NCI-H510A (cell line): ENCODE measurements at places on chromosomes 16 and 17.

DNA sequence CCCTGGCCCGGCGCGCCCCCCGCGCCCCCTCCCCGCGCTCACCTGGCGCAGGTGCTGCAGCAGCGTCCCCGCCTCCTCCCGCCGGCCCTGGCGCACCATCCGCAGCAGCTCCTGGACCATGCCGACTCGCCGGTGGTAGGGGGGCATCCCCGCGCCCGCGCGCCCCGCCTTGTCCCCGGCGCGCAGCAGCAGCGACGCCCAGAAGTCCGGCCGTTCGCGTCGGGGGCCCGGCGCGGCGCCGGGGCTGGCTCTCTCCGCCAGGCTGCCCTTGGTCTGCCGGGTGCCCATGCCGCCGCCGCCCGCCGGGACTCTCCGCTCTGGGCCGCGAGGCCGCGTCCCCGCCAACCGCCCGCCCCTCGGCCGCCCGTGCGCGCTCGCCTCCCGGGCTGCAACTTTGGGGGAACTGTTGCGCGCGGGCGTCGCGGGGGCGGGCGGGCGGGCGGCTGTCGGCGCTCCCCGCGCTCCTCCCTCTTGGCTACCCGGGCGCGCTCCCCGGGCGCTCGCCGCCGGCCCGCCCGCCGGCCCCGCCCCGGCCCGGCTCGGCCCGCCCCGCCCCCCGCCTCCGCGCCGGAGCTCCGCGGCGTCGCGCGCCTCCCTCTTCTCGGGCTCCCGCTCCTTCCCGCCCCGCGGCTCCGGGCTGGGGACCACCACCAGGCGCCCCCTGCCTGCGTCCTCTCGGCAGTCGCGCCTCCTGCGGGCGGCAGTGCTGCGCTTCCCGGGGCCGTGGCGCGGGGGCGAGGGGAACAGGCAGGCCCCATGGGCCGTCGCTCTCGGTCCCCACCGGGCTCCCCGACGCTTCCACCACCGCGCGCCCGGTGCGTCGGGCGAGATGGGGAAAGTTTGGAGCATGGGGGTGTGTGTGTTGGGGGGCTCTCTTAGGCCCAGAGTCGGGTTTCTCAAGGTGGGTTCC lies at the start of gene LRRC75A:
TSS of gene LRRC75A (minus strand) at position 491 of the 910 bp plus-strand sequence. CDS start at position 288, 203 bp downstream.
- DNase-seq: no peak

DNA sequence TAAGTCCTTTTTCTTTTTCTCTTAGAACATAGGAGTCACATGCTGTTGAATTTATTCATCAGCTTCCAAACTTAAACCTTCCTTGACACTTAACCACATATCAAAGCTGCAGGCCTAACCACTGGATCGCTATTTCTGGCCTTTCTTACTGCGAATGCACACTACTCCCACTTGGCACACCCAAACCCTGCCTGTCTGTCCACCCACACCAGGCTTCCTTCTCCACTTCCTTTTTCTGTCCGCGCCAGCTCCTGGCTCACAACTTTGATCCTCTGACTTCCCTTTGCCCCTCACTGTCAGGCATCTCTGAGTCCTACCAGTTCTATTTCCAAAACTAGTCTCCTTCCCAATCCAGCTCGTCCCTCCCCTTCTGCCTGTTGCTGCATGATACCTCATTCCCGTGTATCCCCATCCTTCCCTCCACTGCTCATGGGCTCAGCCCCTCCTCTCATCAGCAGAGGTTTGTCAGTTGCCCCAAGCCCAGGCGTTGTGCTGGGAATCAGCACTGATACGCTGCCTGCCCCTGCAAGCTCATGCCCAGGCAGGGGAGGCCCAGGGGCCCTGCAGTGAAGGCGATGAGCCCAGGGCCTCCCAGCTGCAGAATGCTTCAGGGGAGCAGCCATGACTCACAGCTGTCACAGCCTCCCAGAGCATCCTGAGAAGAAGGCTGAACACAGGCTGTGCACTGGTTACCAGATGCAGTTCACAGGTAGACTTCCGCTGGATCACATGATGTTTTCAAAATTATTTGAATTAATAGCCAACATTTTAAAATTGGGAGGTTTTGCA lies 179.8 kb downstream of the KATNIP start:
- DNase-seq: no peak

DNA sequence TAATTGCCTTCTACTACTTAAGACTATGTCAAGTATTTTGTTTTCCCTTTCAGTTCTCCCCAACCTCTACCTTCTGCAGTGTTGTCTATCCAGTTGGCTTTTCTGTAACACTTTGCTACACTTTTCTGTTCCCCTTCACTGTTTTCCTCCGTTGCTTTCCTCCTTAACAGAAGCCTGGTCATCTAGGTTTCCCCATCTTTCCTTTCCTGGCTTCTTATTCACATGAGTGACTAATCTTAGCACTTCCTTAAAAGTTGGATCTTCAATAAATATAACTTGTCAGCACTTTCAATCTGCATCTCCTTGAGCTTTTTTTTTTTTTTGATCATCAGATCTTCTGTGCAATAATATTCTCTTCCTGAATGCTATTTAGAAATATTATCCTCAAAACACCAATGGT lies 2.8 kb upstream of the SLFN11 start:
- DNase-seq: no peak

DNA sequence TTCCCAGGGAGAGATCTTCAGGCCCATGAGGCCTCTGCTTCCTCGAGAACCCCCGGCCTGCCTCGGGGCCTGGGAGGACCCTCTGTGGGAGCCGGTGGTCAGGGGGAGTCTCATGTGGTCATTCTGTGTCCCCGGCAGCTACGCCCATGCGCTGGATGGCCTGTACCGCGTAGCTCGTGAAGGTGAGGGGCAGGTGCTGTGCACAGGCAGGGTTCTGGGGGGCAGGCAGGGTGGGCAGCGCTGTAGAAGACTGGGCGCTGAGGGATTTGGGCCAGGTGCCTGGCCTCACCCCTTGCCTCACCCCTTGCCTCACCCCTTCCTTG lies 4.6 kb downstream of the SLC25A10 start:
- no peak for DNase-seq

DNA sequence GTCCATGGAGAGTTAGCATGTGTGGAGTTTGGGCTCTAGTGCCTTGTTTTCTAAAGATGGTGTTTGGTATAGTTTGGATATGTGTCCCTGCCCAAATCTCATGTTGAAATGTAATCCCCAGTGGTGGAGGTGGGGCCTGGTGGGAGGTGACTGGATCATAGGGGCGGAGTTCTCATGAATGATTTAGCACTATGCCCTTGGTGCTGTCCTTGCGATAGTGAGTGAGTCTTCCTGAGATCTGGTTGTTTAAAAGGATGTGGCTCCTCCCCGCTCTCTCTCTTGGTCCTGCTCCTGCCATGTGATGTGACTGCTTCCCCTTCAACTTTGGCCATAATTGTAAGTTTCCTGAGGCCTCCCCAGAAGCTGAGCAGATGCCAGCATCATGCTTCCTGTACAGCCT lies 8.9 kb upstream of the ZNF19 start:
- DNase-seq: no peak

DNA sequence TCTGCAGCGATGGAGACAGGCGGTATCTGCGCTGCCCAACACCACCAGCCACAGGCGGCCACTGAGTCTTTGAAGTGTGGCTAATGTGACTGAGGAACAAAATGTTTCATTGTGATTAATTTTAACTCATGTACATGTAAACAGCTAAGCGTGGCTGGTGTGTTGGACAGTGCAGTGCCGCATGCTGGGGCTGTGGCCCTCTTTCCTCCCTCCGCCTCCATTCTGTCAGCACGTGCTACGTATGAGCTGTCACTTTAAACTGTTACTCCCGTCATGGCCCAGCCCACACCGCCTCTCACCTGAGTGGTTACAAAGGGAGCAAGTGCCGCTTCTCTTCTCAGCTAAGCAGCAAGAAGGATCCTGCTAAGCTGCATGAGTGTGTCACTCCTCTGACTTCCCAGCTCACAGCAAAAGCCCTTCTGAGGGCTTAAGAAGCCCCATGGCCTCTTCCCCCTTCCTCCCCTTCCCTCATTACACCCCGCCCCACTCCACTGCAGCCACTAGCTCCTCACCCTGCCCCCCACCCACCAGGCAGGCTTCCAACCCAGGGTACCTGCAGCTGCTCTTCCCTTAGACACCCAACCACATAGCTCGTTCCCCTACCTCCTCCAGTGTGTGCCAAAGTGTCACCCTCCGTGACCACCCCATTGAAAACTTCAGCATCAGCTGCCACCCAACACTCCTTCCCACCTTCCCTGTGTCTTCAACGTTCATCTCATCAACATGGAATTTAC lies 15.0 kb downstream of the HASPIN start:
- no peak for DNase-seq

GRCh38 chr17:65457183-65457582 lies 104.3 kb downstream of the AXIN2 start:
- no peak for DNase-seq

- no peak for DNase-seq
These were observed 753.2 kb upstream of the EEF2KMT start for GRCh38 chr16:5850632-5851392.

- DNase-seq: no peak
These were observed 197.1 kb downstream of the KCNJ2 start for GRCh38 chr17:70366386-70366785.

- DNase-seq: no peak
These were observed 141.0 kb upstream of the CIBAR2 start for GRCh38 chr16:85253084-85253941.

GRCh38 chr16:66800856-66801255 lies 528 bp downstream of the TERB1 start:
- no peak for DNase-seq

GRCh38 chr16:78277321-78278055 lies 178.0 kb downstream of the WWOX start:
- DNase-seq: no peak

- no peak for DNase-seq
These were observed 131.5 kb upstream of the TNRC6C start for GRCh38 chr17:77827039-77827438.
